Suprapubic skin (tissue), 4 donors: ENCODE measurements at places on chromosomes 6 and 20.

DNA sequence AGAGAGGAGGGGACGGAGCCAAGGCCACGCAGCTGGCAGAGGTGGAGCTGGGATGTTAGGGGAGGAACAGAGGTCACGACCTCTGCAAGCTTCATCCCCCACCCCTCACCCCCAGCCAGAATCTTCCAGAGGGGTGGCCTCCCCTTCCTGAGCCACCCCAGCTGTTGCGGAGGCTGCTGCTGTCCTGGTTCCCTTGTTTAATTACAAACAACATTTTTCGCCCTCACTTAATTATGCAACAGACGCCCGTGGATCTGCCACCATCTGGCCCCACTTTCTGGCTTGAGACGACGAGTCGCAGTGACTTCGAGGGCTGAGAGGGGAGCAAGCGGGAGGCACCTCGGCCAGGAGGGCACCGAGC, 153.7 kb upstream of the PTPN1 start:
- H3K36me3 ChIP-seq, result no peaks in the 10 kb centered on the region
- DNase-seq, result no peak
- H3K27ac ChIP-seq, result no peak overlapping the region
- peaks cover 27% of the 10 kb centered on the region for H3K4me1 ChIP-seq

DNA sequence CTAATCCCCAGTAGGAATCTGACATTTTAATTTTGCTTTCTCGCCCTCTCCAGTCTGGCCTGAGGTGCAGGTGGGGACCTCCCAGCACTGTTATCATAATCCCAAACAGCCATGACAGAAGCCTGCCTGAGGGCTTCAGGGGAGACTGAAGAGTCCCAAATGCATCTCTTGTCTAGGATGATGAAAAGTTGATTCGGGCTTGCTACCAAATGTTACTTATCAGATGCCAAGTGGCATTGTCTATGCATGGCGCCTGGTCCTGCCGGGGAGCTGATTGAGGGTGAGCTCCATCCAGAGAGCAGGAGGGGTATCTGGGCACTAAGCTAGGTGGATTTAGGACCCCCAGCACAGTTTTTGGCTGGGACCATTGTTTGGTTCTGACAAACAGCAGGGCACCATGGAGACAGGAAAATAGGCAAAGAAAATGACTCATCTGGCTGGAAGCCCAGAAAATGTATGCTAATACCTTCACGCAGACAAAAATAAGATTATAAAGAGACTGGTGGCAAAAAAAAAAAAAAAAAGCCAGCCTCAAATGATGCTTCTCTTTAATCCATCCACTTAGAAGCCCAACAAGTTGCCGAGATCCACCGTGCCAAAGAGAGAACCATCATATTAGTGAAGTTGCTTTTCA, 513.7 kb upstream of the SULF2 start:
- peaks cover 2% of the 10 kb centered on the region for H3K27me3 ChIP-seq
- H3K4me1 ChIP-seq, result peaks cover 27% of the 10 kb centered on the region
- H3K27ac ChIP-seq, result no peak overlapping the region
- DNase-seq, result no peak
- H3K36me3 ChIP-seq, result no peaks in the 10 kb centered on the region

- no peak overlapping the region for H3K4me3 ChIP-seq
- H3K36me3 ChIP-seq, result no peaks in the 10 kb centered on the region
- H3K4me1 ChIP-seq, result no peaks in the 10 kb centered on the region
- DNase-seq, result no peak
- H3K27ac ChIP-seq, result no peak overlapping the region
Observed at GRCh38 chr6:154706389-154706788, 26.8 kb upstream of the SCAF8 start.

GRCh38 chr6:2589171-2589661, 161.5 kb downstream of the MYLK4 start:
- H3K36me3 ChIP-seq, result no peaks in the 10 kb centered on the region
- no peaks in the 10 kb centered on the region for H3K4me1 ChIP-seq
- H3K4me3 ChIP-seq, result no peak overlapping the region

DNA sequence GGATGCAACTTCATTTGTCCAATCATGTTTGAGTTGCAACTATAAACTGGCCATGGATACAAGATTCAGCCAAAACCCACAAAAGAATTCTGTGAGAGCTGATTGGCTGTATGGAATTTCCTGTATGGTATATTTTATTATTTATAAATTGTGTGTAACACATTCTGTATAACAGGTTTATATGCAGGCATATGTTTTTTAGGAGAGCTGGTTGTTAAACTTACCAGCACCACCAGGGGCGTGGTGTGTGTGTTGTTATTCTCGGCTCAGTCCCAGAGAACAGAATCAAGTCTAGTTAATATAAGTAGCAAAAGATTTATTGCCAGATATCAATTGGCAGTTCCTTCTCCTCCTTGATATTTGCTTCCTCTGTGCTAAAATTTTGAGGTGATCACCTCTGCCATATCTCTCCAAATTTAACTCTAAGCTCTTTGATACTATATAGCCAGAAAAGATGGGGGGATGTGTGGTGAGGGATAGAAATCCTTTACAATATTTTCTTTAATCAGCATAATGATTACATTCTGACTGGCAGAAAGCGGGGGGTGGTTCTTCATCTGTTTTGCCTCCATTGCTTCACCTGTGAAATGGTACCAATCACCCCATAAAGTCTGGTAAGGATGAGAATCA, 22.9 kb downstream of the CNBD2 start:
- no peaks in the 10 kb centered on the region for H3K27me3 ChIP-seq
- no peak overlapping the region for H3K4me3 ChIP-seq
- H3K4me1 ChIP-seq, result peaks cover 6% of the 10 kb centered on the region
- no peak for DNase-seq
- no peak overlapping the region for H3K27ac ChIP-seq
- H3K36me3 ChIP-seq, result no peaks in the 10 kb centered on the region

DNA sequence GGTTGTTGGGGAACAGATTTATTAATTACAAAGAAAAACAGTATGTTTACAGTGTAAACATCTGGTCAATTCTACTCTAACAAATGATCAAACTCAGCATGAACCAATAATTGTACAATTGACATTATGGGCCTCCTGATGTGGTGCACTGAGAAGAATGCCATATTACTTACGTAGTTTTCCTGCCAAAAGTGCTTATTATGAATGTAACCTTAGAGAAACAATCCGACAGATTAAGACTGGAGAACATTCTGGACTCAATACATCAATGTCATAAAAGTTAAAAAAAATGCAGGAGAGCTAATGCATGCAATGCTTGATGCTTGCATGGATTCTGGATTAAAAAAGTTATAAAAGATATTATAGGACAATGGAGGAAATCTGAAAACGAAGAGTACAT, 69.0 kb downstream of the LYRM4 start:
- DNase-seq, result no peak
- no peaks in the 10 kb centered on the region for H3K4me1 ChIP-seq
- peaks cover 4% of the 10 kb centered on the region for H3K36me3 ChIP-seq
- no peaks in the 10 kb centered on the region for H3K27me3 ChIP-seq

DNA sequence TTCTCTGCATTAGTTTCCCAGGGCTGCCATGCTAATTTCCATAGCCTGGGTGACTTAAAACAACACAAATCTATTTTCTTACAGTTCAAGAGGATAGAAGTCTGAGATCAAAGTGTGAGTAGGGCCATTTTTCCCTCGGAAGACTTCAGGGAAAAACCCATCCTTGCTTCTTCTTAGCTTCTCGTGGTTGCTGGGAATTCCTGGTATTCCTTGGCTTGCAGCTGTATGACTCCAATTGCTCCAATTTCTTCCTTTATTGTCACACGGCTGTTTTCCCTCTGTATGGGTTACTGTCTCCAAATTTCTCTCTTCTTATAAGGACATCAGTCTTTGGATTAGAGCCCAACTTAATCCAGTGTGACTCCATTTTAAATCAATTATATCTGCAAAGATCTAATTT, 128.4 kb upstream of the JAG1 start:
- peaks cover 3% of the 10 kb centered on the region for H3K4me1 ChIP-seq
- H3K36me3 ChIP-seq, result no peaks in the 10 kb centered on the region
- H3K27me3 ChIP-seq, result no peaks in the 10 kb centered on the region
- H3K27ac ChIP-seq, result no peak overlapping the region
- DNase-seq, result no peak
- no peak overlapping the region for H3K4me3 ChIP-seq

DNA sequence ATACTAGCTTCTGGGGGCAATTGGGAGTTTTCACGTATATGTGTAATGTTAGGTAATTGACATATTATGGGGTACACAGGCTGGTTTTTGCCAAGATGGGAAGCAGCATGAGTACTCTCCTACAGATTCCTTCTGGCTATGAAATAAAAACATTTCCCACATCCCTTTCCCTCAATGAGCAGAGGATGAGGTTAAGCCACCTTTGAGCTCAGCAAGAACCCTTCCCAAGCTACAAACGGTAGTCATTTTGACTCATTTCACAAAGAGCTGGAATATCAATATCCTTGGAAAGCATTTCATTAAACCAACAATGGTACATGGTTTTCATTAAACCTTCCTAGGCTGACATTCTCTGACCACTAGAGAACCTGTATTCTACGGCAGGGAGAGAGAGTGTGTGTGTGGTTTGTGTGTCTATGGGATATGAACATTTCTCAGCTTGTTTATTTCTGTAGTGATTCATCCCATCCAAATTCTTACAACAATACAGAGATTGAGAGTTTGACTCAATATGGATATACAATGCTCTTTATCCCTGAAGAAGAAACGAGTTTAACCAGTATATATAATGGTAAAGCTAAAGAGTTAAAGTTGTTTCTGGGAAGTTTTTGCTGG, 119.5 kb downstream of the ARHGAP18 start:
- H3K4me3 ChIP-seq, result no peak overlapping the region
- DNase-seq, result no peak
- H3K27ac ChIP-seq, result no peak overlapping the region
- H3K27me3 ChIP-seq, result no peaks in the 10 kb centered on the region

- no peaks in the 10 kb centered on the region for H3K36me3 ChIP-seq
- DNase-seq, result no peak
- no peak overlapping the region for H3K4me3 ChIP-seq
- no peaks in the 10 kb centered on the region for H3K4me1 ChIP-seq
- no peak overlapping the region for H3K27ac ChIP-seq
Observed at GRCh38 chr6:99233219-99233618, 116.3 kb downstream of the FAXC start.

DNA sequence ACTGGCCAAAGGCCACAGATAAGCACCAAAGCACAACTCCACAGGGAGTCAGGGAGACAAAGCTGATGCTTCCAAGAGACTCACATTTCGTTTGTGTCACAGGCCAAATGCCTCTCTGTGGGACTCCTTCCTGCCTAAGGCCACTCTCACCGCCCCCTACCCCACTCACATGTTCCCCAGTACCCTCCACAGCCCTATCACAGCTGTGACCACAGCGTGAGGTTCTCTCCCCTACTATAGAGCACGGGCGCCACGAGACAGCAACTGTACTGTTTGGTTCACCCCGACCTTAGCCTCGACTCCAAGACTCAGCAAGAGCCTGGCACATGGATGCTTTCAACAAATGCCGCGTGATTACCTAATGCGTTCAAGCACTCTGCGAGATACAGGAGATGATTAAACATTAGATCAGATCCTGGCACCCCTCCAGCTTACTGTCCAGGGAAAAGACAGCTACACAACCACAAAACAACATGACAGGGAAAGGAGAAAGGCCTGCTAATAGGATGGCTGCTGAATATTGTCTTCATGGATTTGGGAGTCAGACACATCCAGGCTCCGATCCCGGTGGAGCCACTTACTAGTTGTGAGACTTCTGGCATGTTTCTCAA, 105.5 kb downstream of the AGPAT4 start:
- H3K4me1 ChIP-seq, result no peaks in the 10 kb centered on the region
- H3K27ac ChIP-seq, result no peak overlapping the region
- no peak overlapping the region for H3K4me3 ChIP-seq
- no peak for DNase-seq
- H3K36me3 ChIP-seq, result peaks cover 18% of the 10 kb centered on the region

GRCh38 chr6:87837444-87837843, 135.4 kb upstream of the AKIRIN2 start:
- H3K27ac ChIP-seq, result no peak overlapping the region
- H3K4me3 ChIP-seq, result no peak overlapping the region
- no peaks in the 10 kb centered on the region for H3K27me3 ChIP-seq
- DNase-seq, result no peak

DNA sequence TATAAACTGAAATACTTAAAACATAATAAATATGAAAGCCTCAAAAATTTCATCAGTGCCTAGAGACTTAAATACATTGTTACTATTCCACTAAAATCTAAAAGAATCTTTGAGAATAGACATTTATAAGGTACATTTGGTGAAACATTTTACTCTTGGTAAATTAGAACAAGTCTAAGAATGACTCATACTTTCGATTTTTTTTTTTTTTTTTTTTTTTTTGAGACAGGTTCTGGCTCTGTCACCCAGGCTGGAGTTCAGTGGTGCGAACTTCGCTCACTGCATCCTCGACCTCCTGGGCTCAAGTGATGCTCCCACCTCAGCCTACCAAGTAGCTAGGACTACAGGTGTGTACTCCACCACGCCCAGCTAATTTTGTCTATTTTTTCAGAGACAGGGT, 6.4 kb downstream of the FUCA2 start:
- no peak for DNase-seq
- H3K27me3 ChIP-seq, result no peaks in the 10 kb centered on the region
- H3K4me3 ChIP-seq, result no peak overlapping the region

- H3K36me3 ChIP-seq, result peaks cover 15% of the 10 kb centered on the region
- H3K4me1 ChIP-seq, result peaks cover 26% of the 10 kb centered on the region
- DNase-seq, result no peak
- H3K27me3 ChIP-seq, result no peaks in the 10 kb centered on the region
Observed at GRCh38 chr6:31742894-31743293, 3.1 kb downstream of the MSH5 start.

GRCh38 chr20:44309763-44310663, 989 bp downstream of the FITM2 start:
- H3K27me3 ChIP-seq, result no peaks in the 10 kb centered on the region
- H3K36me3 ChIP-seq, result peaks cover 7% of the 10 kb centered on the region
- peak overlapping the region; percentile 87 for H3K4me3 ChIP-seq
- peak overlapping the region; percentile 67 for H3K27ac ChIP-seq
- H3K4me1 ChIP-seq, result peaks cover 20% of the 10 kb centered on the region

DNA sequence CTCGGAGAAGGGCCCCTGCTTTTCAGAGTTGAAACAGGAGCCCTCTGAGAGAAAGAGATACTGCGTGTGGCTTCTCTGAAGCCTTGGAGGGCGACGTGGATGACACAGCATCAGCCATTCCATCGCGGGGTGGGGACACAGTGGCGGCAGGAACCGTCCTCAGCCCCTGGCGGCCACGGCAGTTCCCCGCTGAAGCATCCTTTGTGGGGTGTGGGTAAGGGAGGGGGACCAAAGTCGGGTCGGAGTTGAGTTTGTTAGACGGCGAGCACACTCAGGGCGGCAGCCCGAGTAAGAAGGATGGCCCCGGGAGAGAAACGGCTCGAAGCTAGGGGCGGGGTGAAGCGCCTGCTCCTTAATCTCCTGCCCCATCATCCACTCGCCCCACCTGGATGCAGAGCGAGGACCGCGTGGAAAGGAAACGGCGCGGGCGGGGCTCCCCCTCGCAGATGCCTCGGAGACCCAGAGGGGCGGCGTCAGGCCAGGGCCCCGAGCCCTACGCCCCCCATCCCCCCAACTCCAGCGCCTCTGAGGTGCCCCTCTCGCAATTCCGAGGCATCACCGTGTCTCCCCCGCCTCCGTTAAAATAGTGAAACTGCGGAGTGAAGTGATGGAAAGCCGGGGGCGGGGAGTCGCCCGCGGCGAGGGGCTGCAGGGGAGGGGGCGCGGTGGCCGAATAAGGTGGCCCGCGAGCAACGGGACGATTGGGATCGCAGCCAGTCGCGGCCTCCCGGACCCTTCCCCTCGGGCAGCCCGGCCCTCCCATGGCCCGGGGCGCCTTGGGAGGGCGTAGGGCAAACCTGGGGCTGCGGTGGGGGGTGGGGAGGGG, 796 bp upstream of the RREB1 start:
- DNase-seq, result no peak
- peak overlapping the region; percentile 97 for H3K27ac ChIP-seq
- H3K27me3 ChIP-seq, result no peaks in the 10 kb centered on the region
- peak overlapping the region; percentile 87 for H3K4me3 ChIP-seq
